Hepatic stellate cell (primary cell): ENCODE measurements at places on chromosomes 11 and 22.

DNA sequence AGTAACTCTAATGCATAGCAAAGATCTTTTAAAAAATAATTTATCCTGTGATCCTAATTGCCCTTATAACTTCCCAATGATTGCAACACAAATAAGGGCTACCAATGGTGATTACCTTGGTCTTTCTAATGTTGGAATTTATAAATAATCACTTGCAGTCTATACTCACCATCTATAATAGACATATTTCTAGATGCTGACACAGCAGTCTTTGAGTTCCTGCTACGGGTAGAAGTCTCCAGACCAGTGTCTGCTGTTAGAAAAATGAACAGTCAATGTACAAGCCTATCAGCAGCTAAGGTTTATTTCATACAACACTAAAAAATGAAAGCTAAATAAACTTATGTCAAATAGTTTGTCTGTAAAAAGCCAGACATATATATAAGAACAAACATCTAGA lies 44.4 kb upstream of the GPR83 start:
- no peak for DNase-seq

DNA sequence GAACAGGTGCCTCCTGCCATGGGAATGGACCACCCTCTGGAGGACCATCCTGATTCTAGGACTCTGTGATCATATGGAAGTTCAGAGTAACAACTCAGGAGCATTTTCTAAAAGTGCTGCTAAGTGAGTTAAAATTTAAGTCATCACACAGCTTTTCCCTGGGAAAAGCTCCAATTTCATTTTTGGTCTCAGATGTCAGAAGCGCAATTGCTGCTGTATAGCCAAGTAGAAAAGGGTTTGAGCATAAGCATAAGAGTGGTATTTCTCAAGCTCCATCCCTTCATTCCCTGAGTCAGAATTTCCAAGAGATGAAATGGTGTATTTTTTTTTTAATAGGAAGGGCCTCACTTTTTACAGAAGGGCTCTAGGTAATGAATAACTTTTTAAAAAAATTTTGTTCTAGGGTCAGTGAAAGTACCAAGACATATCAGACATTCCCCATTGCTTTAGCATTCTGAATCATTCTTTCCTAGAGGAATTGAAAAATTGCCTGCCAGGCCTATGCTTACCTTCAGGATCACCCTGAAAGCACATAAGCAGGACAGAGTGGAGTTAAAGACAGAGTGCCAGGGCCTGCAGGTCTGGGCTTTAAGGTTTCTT lies 564.5 kb upstream of the ISX start:
- DNase-seq = no peak

DNA sequence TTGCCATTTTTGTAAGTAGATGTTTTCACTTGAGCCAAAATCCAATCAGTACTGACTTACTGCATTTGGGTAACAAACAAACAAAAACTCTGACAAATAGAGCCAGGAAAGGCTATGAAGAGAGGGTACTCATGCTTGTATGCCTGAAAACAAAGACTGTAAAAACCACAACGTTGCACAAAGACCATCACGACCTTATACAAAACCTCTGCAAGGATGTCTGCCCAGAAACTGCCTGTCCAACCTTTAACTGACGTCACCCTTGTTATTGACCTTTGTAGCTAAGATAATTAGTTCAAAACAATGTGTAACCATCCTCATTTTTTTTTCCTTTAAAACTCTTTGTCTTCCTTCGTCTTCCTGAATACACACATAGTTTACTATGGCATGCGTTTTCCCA lies 804 bp upstream of the CREBZF start:
- no peak for DNase-seq

- DNase-seq = no peak
Observed at GRCh38 chr22:20000246-20001081, 16.2 kb downstream of the ARVCF start.

GRCh38 chr11:126591966-126592489 lies 236.5 kb downstream of the ST3GAL4 start:
- DNase-seq = no peak

DNA sequence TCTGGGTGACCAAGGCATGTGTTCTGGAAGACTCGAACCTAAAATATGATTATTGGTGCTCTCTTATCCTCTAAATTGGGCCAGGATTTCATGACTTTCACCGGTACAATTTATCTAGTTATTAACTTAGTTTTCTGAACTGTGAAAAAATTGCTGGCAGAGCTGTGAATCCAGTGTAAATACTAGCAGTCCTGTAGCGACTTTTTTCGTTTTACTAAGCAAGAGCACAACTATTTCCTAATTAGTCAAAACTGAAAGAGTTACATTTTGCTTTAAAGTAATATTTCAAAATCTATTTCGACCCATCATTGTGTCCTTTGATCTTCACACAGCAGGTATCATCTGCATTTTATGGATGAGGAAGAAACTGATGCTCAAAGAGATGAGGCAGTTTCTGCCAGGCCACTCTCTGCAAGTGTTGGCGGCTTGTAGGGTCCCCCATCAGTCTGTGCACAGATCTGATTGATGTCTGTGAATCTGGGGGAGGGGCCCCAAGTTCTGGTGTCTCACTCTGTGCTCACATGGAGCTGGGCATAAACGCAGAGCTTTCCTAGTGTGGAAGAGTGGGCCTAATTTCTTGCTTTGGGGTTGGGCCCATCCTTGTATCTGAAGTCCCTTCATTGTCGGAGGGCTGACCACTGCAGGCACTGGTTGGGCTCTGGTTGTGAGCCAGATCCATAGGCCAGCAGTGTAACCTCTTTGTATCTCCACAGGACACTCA lies 1.4 kb upstream of the TRMT2A start:
- no peak for DNase-seq

DNA sequence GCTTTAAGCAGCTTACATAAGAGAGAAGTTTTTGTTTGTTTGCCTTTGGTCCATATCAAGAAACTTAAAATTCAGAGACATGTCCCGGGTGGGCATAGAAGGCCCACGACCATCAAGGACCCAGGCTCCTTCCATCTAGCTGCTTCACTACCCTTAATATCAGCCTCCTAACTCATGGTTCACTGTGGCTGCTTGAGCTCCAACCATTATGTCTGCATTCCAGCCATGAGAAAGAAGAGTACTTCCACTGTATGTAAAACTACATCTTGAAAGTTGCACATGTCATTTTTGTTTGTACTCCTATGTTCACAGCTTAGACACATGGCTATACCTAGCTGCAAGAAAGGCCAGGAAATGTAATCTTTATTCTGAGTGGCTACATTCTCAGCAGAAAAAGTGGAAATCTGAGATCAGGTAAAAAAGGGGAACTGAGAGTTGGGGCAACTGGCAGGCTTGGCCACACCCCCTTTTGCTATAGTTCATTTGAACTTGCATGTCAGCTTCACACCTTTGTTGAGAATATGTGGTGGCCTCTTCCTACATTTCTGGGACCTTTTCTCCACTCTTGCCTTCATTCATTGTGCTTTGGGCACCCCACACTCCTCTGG lies 81.3 kb upstream of the TP53I11 start:
- DNase-seq = no peak

- no peak for DNase-seq
Observed at GRCh38 chr11:79594834-79595233, 154.0 kb upstream of the TENM4 start.

GRCh38 chr11:131868629-131869507 lies 498.5 kb downstream of the NTM start:
- no peak for DNase-seq

GRCh38 chr11:355581-356458 lies 13.5 kb upstream of the B4GALNT4 start:
- DNase-seq = peak; percentile 97

DNA sequence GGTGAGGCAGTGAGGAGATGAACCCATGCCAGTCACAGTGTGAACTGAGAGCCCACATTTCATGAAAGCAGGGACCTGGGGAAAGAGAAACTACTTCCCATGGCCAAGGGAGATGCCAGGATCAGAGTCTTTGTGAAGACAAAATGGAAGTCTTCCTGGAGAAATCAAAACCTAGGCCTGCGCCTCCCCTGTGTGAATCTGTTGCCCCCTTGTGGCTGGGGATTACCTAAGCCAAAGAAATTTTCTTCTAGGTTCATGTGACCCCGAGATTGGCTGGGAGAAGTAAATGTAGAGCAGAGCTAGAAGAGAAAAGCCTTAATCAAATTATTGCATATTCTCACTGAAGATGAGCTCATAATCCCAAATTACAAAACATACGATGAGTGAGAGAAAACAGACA lies 1075.3 kb downstream of the TBC1D22A start:
- DNase-seq = no peak
